ENCODE measurements at places on chromosomes 7 and 10.

DNA sequence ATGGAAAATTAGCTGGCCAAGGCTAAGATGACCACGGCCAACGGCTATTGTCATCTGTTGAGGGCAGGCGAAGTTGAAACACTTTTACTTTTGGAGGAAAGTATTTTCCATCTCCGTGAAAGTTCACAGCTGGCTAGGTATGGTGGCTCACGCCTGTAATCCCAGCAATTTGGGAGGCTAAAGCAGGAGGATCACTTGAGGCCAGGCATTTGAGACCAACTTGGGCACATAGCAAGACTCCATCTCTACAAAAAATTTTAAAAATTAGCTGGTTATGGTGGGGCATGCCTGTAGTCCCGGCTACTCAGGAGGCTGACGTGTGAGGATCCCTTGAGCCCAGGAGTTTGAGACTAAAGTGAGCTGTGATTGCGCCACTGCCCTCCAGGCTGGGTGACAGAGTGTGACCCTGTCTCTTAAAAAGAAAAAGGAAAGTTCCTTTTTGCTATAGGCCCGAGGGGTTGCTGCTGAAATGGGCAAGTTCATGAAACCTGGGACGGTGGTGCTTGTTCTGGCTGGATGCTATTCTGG, 85.5 kb upstream of the MKLN1 start:
- no peak for DNase-seq

GRCh38 chr10:8051109-8051821, 3.2 kb upstream of the GATA3 start:
- no peak for DNase-seq

DNA sequence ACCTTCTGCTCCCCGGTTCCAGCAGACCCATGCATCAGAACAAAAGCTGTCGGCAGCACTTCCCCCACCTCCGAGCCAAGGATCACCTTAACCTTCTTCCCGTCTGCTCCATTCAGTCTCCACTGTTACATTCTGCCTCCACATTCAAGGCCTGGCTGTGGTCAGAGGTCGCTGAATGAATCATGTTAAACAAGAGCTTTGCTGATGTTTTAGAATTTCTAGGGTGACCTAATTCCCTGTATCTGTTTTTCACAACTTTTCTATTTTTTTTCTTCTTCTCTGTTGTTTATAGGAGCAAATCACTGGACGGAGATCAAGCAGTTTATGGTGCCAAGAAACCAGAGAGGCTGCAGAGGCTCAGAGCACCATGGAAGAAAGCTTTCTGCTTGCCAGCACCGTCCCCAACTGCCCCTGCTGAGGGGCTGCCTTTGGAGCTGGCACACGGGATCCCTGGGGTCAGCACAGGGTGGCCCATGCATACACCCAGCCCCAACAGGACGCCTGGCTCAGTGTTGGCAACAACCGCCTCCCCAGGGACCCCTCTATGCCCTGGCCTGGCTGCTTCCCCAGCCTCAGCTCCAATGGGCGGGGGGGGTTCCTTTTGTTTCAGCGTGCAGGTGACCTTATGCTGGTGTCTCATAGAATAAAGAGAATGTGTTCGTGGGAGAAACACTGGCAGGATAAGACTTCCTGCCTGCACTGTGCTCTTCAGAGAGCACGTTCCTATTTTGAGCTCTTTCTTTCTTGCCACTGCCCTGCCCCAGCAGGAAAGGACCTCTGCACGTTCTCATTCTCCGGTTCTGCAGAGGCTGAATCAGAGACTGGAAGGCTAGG, 182.7 kb upstream of the LYZL2 start:
- DNase-seq: no peak

GRCh38 chr10:86327954-86328725, 38.5 kb downstream of the GRID1 start:
- no peak for DNase-seq

DNA sequence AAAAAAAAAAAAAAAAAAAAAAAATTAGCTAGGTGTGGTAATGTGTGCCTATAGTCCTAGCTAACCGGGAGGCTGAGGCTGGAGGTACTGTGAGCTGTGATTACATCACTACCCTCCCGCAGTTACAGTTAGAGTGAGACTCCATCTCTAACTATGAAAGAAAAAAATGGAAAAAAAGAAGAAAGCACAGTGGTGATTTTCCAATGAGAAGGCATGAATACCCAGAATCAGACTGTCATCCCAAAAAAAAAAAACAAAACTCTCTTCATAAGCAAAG, 269.9 kb upstream of the MKLN1 start:
- DNase-seq: no peak

GRCh38 chr10:61066661-61067344, 122.8 kb upstream of the RHOBTB1 start:
- no peak for DNase-seq

- DNase-seq: no peak
These were observed 289.6 kb upstream of the NPVF start for GRCh38 chr7:25517906-25518305.

GRCh38 chr7:15352421-15353206, 209.2 kb downstream of the AGMO start:
- no peak for DNase-seq

GRCh38 chr7:96832092-96832662, 122.5 kb upstream of the SEM1 start:
- no peak for DNase-seq

- no peak for DNase-seq
These were observed 439.4 kb downstream of the TYW1 start for GRCh38 chr7:67435894-67436535.

- no peak for DNase-seq
These were observed 74.1 kb downstream of the TES start for GRCh38 chr7:116284390-116284789.

- no peak for DNase-seq
These were observed 7.7 kb upstream of the TRA2A start for GRCh38 chr7:23539494-23539907.

GRCh38 chr7:92782236-92782635, 54.1 kb downstream of the CDK6 start:
- no peak for DNase-seq

GRCh38 chr10:52464368-52465124, 150.5 kb downstream of the DKK1 start:
- no peak for DNase-seq

GRCh38 chr7:30446266-30446665, 32.3 kb downstream of the NOD1 start:
- DNase-seq: no peak

All from thoracic aorta (tissue), 2 donors.